HCT116 (cell line): ENCODE measurements at places on chromosomes 7 and 10. TPM values are rescaled to one million over a fixed set of nuclear protein-coding genes. Genes with fewer than 3 reads are reported as not detected.

- no peak for DNase-seq
Observed at GRCh38 chr10:44279426-44280126, 105.3 kb downstream of the CXCL12 start.

GRCh38 chr7:107286751-107287621 lies 118.2 kb downstream of the HBP1 start:
- DNase-seq = no peak

DNA sequence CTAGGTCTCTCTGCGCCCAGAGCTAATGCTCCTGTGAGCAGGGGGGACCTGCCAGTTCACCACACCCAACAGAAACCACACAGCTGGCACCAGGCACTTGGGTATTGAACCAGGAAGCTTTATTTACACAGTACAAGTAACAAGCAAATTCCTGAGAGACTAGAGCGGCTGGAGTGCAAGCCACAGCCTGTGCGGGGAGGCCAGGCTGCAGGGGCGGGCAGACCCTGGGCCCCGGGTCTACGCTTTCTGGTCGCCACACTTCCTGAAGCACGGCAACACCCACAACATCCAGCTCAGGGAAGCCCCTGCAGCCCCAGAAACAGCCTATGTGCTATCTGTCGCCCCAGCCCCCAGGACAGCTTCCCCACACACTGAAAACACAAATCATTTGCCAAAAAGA lies 125.0 kb downstream of the FAM53B start:
- no peak for DNase-seq

- DNase-seq = no peak
Observed at GRCh38 chr10:111076682-111077478, at the start of gene ADRA2A. TSS of gene ADRA2A (plus strand) at chr10:111077029. CDS start at chr10:111077997, 968 bp downstream.

ASB10 gene
- total RNA-seq = not detected

GRCh38 chr10:6520138-6520537 lies 59.9 kb downstream of the PRKCQ start:
- no peak for DNase-seq

SUV39H2 gene
- total RNA-seq = 26.6 TPM

DNA sequence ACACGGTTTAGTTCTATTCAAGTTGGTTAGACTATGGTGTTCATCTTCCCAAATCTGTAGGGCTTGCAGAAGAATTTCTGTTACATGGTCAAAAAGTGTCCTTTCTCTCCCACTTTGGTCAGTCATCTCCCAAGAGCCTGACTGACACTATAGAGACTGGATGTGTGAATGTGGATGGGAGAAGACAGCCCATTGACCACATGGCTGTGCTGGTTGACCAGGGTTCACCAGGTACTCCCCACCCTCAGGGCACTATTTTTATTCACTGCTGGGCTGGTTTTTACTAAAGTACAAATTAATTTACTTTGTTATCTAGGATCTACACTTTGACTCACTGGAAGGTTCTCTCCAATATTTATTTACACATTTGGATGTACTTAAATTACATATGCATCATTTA lies 2.3 kb downstream of the ZNF804B start:
- DNase-seq = no peak

GRCh38 chr7:47350425-47350824 lies 231.5 kb downstream of the TNS3 start:
- DNase-seq = no peak

AVPI1 gene
- 26.7 TPM for total RNA-seq

DNA sequence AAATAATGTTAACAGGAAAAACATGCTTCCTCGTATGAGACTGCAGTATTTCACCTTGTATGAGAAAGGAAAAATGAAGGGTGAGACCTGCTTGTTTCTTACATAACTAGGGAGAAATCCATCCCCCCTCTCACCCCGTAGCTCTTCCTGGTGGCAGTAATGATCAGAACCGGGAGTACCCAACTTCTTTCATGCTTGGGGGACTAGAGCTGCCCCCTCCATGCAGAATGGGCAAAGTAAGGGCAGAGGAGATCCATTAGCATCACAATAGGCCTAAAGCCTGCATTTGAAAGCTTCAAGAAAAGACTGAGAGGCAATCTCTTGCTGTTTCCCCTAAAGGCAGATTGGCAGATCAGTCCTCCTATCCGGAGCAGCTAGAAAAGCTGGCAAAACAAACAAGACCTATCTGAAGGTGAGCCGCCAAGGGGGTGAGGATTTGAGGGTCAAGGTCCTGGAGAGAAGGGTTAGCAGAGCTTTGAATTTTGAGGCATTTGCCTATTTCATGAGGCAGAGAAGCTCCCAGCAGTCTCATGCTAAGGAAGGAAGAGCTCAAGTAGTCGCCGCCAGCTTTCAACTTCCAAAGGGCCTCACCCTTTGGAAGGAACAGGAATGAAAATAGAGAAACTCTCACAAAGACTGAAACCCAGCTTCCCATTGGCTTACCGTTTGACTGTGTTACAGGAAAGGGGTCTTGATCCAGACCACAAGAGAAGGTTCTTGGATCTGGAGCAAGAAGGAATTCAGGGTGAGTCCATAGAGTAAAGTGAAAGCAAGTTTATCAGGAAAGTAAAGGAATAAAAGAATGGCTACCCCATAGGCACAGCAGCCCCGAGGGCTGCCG lies 36.2 kb downstream of the BAG3 start:
- no peak for DNase-seq

DNA sequence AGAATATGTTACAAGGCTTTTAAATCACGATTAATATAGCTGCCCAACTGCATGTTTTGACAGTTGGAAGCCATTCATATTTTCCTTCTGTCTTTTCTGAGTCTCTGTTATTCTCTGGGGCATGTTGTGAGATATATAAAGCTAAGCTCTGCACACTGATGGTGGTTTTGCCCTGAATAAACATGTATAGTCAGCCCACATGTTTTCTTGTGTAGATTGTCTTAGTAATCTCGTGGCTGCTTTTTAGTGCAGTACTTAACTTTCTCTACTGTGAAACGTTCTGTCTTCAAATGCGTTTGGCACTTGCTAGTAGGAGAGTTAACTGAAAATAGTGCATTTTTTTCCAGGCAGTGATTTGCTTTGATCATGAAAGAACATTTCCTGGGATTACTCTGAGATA lies 268.5 kb downstream of the DNAJB9 start:
- DNase-seq = no peak

HBP1 gene
- total RNA-seq = 24.3 TPM

- no peak for DNase-seq
Observed at GRCh38 chr7:132643302-132643701, 67.0 kb upstream of the PLXNA4 start.

- DNase-seq = no peak
Observed at GRCh38 chr7:66213637-66214036, 8.5 kb downstream of the TPST1 start.

GRCh38 chr7:70094831-70095230 lies 496.6 kb downstream of the AUTS2 start:
- DNase-seq = no peak

CDC14C gene
- total RNA-seq = not detected

- no peak for DNase-seq
Observed at GRCh38 chr10:96860631-96861277, 28.7 kb downstream of the LCOR start.

COL1A2 gene
- 3.0 TPM for total RNA-seq

DNA sequence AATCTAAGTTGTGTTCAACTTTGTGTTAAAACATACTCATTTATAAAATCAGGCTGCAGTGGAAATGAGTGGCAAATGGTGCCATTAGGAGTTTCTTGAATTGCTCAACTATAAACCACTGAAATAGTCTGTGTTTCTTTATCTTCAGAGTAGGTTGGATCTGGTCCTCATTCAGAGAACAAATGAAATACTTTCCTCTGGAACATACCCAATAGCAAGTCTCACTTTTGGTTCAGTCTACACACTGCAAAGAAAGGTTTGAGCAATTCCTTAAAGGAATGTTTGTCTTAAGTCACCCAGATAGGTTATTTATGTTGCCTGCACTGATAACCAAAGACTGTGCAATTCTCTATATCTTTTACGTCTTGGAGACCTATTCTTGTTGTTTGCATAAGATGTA lies 62.5 kb downstream of the ABCB4 start:
- DNase-seq = no peak

GRCh38 chr10:61798713-61799112 lies 102.8 kb upstream of the ARID5B start:
- no peak for DNase-seq

DNA sequence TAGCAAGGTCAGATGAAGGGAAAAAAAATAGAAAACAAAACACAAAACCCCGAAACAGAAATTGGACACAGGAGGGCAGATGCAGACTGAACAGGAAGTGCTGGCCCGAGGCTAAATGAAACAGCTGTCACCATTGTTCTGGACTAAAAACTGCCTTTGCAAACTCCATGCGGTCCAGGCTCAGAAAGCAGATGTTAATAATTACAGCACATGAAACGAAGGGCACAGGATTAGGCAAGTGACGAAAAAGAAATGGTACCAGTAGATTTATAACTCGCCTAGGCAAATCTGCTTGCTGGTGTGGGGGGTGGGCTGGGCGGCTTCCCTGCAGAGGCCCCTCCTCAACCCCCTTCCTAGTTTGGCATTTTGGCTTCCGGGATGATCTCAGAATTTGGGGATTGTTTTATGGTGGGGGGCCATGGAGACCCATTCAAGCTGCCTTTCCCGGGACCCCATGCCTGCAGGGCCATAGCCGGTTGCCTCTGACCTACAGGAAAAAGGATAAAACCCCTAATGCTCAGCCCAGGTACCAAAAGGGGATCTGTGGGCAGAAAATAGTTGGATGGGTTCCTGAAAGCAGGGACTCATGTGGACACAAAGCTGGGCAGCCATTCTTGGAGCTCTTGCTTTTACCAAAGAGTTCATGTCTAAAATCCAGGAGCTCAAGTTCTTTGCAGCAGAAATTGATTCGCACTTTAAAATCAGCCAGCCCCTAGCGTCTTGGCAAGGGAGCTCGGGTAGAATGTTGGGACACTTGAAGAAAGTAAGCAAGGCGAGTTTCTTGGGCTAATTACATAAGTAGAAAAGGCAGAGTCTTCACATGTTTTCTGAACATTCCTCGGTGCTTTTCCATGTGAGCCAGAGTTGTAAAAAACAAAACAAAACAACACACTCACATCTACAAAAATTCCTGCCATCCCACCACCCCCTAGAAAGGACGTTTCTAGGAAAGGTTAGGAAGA lies 39.0 kb upstream of the EMX2 start:
- DNase-seq = no peak

PDK4 gene
- 2.1 TPM for total RNA-seq

UMAD1 gene
- 12.7 TPM for total RNA-seq

WIPF3 gene
- 8.6 TPM for total RNA-seq

GRCh38 chr7:45645141-45645969 lies 71.2 kb downstream of the ADCY1 start:
- DNase-seq = no peak

GRCh38 chr10:6255548-6256061 lies 52.9 kb downstream of the PFKFB3 start:
- DNase-seq = no peak

DNA sequence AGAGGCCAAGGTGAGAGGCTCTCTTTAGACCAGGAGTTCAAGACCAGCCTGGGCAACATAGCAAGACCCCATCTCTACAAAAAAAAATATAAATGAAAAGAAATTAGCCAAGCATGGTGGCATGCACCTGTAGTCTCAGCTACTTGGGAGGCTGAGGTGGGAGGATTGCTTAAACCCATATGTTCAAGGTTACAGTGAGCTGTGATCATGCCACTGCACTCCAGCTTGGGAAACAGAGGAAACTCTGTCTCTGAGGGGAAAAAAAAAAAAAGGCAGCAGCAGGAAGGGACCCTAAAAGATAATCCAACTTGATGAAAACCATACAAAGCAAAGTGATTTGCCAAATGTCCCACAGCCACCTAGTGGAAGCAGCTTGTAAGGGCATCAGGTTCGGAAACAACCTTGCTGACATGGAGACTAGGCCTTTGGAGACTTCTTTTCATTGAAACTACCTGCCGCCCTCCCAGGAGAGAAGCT lies 15.6 kb upstream of the PBLD start:
- peak; percentile 28 for DNase-seq

DNA sequence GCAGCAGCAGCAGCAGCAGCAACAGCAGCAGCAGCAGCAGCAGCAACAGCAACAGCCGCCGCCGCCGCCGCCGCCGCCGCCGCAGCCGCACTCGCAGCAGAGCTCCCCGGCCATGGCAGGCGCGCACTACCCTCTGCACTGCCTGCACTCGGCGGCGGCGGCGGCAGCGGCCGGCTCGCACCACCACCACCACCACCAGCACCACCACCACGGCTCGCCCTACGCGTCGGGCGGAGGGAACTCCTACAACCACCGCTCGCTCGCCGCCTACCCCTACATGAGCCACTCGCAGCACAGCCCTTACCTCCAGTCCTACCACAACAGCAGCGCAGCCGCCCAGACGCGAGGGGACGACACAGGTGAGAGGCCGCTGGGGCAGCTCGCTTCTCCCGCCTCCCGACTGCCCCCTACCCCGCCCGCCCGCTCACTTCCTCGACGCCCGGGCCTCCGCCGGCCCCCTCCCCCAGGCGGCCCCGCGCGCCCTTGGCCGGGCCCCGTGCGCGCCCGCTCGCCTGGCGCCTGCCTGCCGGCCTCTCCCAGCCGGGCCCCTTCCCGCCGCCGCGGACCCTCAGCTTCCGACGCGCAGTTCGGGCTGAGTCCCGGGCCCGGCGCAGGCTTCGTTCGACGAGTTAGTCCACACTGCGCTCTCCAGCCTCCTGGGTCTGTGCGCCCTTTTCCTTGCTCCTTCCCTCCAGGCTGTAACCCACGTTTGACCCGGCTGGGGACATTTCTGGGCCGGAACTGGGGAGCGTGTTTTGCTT lies 882 bp downstream of the DLX6 start:
- DNase-seq = no peak

LHFPL3 gene
- not detected for total RNA-seq

DNA sequence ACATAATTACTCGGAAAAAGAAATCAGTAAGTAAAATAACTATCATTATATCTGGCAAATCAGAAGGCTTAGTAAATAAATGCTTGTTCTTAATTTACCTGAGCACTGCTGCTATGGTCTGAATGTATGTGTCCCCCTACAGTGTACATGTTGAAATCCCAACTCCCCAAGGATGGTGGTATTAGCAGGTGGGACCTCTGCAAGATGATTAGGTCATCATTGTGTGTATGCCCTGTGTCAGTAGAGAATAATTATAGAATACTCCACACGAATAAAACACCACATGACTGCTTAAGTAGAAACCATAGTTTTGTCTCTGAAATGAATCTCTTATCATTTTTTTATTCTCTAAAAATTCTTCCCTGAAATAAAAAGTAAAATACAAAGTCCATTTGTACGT lies 101.6 kb downstream of the RNF133 start:
- DNase-seq = no peak

DNA sequence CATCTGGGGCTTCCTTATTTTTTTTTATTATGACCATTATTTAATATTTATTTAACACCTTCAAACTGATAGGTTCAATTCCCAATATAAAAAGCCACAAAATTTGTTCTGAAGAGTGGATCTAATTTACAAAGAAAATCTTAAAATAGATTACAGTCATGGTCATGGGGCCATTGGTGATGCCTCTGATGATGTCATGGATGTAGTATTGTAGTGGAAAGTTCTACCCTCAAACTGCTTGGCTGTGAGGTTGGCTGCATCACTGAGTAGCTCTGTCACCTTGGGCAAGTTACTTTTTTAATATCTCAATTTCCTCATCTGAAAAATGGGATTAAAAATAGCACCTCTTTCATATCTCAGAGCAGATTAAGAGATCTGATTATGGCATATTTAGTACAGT lies 128.5 kb downstream of the DKK1 start:
- DNase-seq = no peak

PON1 gene
- 0.20 TPM for total RNA-seq

CRPPA gene
- total RNA-seq = 1.6 TPM
